NCI-H460 (cell line): ENCODE measurements at places on chromosomes 5 and 9. TPM values are rescaled to one million over a fixed set of nuclear protein-coding genes. Genes with fewer than 3 reads are reported as not detected.

GRCh38 chr5:169299191-169299662, 1.7 kb downstream of the SLIT3 start:
- no peak for DNase-seq

- DNase-seq: no peak
Observed at GRCh38 chr9:133787754-133788025, 49.5 kb upstream of the SARDH start.

DNA sequence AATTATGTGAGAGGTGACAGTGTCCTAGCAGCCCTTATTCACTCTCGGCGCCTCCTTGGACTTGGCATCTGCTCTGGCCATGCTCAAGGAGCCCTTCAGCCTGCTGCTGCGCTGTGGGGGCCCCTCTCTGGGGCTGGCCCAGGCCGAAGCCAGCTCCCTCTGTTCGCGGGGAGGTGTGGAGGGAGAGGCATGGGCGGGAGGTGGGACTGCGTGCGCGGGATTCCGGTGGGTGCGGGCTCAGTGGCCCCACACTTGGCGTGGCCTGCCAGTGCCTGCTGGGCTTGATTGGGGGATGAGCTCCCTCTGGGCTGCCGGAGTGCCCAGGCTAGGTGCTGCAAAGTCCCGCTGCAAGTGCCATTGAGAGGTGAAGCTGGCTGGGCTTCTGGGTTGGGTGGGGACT, 12.9 kb upstream of the DMRTA1 start:
- no peak for DNase-seq

Gene SMC5
- 25.7 and 33.8 TPM in 2 replicates for total RNA-seq

- no peak for DNase-seq
Observed at GRCh38 chr5:173809014-173809413, 79.1 kb upstream of the CPEB4 start.

Gene ACER2
- 2.2 and 2.8 TPM in 2 replicates for total RNA-seq
